ENCODE measurements at places on chromosomes 16 and 17. TPM values are rescaled to one million over a fixed set of nuclear protein-coding genes. Genes with fewer than 3 reads are reported as not detected.

- H3K4me1 ChIP-seq = no peaks in the 10 kb centered on the region
- no peak for DNase-seq
- no peak overlapping the region for H3K4me3 ChIP-seq
- no peak overlapping the region for H3K27ac ChIP-seq
- H3K27me3 ChIP-seq = peaks cover 13% of the 10 kb centered on the region
- no peaks in the 10 kb centered on the region for H3K36me3 ChIP-seq
Measured at GRCh38 chr16:80403894-80404293, 136.9 kb upstream of the DYNLRB2 start.

GRCh38 chr16:29662729-29663015 is 375 bp upstream of the SPN start:
- no peak for DNase-seq
- no peaks in the 10 kb centered on the region for H3K36me3 ChIP-seq
- H3K27ac ChIP-seq = no peak overlapping the region
- H3K4me3 ChIP-seq = no peak overlapping the region
- H3K27me3 ChIP-seq = no peaks in the 10 kb centered on the region

DNA sequence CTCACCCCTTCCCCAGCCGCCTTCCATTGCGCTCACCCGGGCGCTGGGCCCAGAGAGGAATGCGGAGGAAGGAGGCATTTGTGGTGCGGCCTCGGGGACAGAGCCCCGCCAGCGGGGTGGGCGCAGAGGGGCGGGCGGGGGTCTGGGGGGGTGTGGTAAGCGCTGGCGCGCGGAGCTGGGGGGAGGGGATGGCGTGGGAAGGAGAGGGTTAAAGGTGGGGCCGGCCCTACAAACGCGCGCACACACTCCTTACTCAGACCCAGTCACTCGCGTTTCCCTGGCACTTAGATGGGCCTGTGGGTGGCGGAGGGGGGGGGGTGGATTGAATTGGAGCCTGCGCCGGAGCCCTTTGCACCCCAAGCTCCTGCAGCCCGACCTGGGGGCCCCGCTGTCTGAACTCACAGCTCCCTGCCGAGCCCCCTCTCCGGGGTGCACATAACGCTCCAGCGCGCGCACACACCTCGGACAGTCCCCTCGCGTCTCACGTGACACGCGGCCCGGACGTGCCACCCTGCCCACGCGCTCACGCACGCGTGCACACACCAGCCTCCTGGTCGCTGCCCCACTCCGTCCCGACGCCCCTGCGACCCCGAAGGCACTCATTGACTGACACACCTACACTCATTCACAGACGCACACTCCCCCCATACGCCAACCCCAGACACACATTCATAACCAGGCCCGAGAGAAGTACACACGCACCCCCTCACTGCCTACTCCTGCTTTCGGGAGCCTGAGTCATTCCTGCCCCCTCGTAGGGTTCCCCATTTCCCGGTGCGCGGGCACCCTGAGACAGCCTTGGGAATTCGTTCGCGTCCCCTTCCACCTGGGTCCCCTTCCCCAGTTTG is 844 bp downstream of the TBKBP1 start:
- peak overlapping the region; percentile 66 for H3K4me3 ChIP-seq
- H3K27me3 ChIP-seq = no peaks in the 10 kb centered on the region
- H3K4me1 ChIP-seq = peaks cover 14% of the 10 kb centered on the region
- H3K36me3 ChIP-seq = no peaks in the 10 kb centered on the region
- no peak overlapping the region for H3K27ac ChIP-seq

GRCh38 chr16:65773301-65773874 is 593.1 kb upstream of the CDH5 start:
- H3K4me3 ChIP-seq = no peak overlapping the region
- no peak overlapping the region for H3K27ac ChIP-seq
- no peaks in the 10 kb centered on the region for H3K36me3 ChIP-seq
- 0 out of 2 replicates have a peak, but pooled peaks cover 8% of the 10 kb centered on the region for H3K27me3 ChIP-seq
- no peaks in the 10 kb centered on the region for H3K4me1 ChIP-seq
- DNase-seq = no peak

DNA sequence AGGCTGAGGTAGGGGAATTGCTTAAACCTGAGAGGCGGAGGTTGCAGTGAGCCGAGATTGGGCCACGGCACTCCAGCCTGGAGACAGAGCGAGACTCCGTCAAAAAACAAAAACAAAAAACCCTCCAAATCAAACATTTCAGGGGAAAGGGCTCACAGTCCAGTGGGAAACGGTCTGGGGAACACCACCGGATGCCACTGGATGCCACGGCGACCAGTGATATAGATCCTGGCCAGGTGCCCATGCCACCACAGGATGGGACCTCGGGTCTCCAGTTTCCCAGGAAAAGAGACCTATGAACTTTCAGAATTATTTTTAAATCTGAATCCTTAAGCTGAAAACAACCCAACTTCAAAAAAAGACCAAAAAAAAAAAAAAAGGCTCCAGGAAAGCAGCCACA is 12.3 kb downstream of the CEP131 start:
- no peak for DNase-seq
- H3K4me1 ChIP-seq = no peaks in the 10 kb centered on the region
- no peak overlapping the region for H3K4me3 ChIP-seq
- H3K27me3 ChIP-seq = no peaks in the 10 kb centered on the region
- no peak overlapping the region for H3K27ac ChIP-seq

DNA sequence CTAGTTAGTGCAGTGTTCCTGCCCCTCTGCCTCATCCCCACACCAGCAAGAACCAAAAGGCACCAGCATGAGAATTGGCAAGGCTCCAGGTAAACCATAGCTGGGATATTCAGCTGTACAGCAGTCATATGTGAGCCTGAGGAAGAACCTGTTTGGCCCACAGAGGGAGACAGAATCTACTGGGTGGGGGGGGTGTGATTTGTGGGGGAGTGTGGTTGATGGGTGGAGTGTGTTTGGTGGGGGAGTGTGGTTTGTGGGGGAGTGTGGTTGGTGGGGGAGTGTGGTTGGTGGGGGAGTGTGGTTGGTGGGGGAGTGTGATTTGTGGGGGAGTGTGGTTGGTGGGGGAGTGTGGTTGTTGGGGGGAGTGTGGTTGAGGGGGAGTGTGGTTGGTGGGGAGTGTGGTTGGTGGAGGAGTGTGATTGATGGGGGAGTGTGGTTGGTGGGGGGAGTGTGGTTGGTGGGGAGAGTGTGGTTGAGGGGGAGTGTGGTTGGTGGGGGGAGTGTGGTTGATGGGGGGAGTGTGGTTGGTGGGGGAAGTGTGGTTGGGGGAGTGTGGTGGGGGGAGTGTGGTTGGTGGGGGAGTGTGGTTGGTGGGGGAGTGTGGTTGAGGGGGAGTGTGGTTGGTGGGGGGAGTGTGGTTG is 19.5 kb downstream of the MINK1 start:
- no peak for DNase-seq
- no peaks in the 10 kb centered on the region for H3K36me3 ChIP-seq
- peaks cover 46% of the 10 kb centered on the region for H3K4me1 ChIP-seq
- no peaks in the 10 kb centered on the region for H3K27me3 ChIP-seq
- no peak overlapping the region for H3K4me3 ChIP-seq
- peak overlapping the region; percentile 6 for H3K27ac ChIP-seq

DNA sequence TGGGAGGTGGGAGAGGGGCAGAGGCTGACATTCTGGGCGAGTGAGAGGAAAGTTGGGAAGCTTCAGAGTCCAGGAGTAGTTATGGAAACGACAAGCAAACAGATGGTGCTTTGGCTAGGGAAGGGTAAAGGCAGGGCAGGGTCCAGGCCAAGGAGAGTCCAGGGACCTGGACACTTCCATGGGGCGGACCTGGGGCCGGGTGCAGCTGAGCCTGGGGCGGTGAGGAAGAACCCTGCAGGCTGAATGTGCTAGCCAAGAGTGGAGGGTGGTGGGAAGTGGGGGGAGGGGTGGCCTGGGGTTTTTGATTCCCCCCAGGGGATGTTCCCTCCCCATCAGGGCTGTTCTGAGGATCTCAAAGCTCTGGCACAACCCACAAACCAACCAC is 2.6 kb downstream of the PPP1R9B start:
- no peaks in the 10 kb centered on the region for H3K27me3 ChIP-seq
- peak overlapping the region; percentile 70 for H3K4me3 ChIP-seq
- peaks cover 16% of the 10 kb centered on the region for H3K36me3 ChIP-seq
- no peak overlapping the region for H3K27ac ChIP-seq

- H3K36me3 ChIP-seq = peaks cover 3% of the 10 kb centered on the region
- H3K4me1 ChIP-seq = no peaks in the 10 kb centered on the region
- DNase-seq = no peak
- no peak overlapping the region for H3K4me3 ChIP-seq
Measured at GRCh38 chr16:48546774-48547173, 63.2 kb downstream of the N4BP1 start.

DNA sequence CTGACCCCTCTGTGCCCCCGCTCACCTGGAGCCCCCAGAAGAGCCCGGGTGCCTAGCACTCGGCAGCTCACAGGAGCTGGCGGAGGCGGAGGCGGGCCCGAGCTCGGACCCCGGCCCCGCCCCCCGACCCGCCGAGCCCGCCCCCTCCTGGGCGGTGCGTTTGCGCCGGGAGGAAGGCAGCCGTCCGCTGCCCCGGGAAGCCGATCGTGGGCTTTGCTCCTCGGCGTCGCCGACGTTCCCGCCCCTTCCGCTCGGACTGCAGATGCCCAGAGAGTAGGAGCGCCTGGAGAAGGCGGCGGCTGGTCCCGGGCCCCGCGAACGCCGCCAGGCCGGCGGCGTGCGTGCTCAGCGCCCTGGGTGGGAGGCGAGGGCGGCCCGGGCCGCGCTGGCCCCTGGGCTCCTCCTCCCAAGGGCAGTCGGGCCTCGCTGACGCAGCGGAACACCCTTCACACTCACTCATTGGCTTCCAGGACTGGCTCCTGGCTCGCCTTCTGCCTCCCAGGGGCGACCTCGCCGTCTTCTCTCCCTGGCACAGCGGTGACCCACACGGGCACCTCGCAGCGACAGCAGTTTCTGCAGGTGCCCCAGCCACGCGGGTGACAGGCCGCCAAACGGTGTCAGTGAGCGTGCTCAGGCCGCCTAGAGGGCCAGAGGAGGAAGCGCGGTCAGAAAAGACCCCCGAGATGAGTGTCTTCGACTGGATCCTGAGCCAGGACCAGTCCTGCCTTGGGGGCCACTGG is at the start of gene PLSCR3:
Gene PLSCR3, minus strand, starts transcription at position 74 of the 740 bp plus-strand sequence. CDS start 415 bp downstream, outside the sequence.
- H3K4me1 ChIP-seq = 0 out of 2 replicates have a peak, but pooled peaks cover 5% of the 10 kb centered on the region
- peak; percentile 57 for DNase-seq
- no peaks in the 10 kb centered on the region for H3K27me3 ChIP-seq
- H3K27ac ChIP-seq = peak within 1 kb of the TSS; percentile 68

- H3K27me3 ChIP-seq = peaks cover 39% of the 10 kb centered on the region
- no peak for DNase-seq
- H3K4me3 ChIP-seq = no peak overlapping the region
- H3K27ac ChIP-seq = no peak overlapping the region
- H3K36me3 ChIP-seq = no peaks in the 10 kb centered on the region
Measured at GRCh38 chr17:35521150-35521549, 16.3 kb downstream of the SLFN12L start.

DNA sequence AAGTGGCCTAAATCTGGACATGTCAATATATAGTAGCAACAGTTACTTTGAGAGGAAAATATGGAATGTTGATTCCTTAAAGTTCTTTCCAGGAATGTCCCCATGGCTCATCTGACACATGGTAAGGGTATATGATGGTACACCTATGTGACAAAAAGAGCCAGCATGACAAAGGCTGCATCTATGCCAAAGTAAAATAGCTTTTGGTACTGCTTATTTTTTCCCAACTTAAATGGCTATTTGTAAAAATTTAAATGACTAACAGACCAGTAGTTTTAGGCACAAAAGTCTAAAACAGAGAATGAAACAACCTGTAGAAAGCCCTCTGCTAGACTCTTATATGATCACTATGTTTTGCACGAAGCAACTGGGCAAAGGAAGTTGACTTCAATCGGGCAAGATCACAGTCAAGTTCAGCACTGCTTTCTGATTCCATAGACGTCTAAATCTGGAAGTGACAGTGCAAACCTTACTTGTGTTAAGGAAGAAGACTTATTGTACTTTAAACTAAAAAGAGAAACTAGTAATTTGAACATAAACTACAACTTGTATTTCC is 135.1 kb downstream of the SKAP1 start:
- H3K36me3 ChIP-seq = no peaks in the 10 kb centered on the region
- peaks cover 29% of the 10 kb centered on the region for H3K4me1 ChIP-seq
- no peak for DNase-seq
- H3K27me3 ChIP-seq = no peaks in the 10 kb centered on the region

- no peak for DNase-seq
- H3K27ac ChIP-seq = no peak overlapping the region
- H3K4me3 ChIP-seq = no peak overlapping the region
- H3K36me3 ChIP-seq = no peaks in the 10 kb centered on the region
- no peaks in the 10 kb centered on the region for H3K4me1 ChIP-seq
Measured at GRCh38 chr17:38328620-38329019, 15.1 kb downstream of the GPR179 start.

- no peak overlapping the region for H3K27ac ChIP-seq
- no peaks in the 10 kb centered on the region for H3K36me3 ChIP-seq
- peaks cover 21% of the 10 kb centered on the region for H3K4me1 ChIP-seq
- DNase-seq = no peak
- H3K4me3 ChIP-seq = no peak overlapping the region
Measured at GRCh38 chr17:28038802-28039201, 3.7 kb upstream of the NLK start.

GRCh38 chr16:85431431-85432124 is 181.5 kb upstream of the GSE1 start:
- no peak overlapping the region for H3K4me3 ChIP-seq
- no peaks in the 10 kb centered on the region for H3K4me1 ChIP-seq
- no peak overlapping the region for H3K27ac ChIP-seq
- DNase-seq = no peak

DNA sequence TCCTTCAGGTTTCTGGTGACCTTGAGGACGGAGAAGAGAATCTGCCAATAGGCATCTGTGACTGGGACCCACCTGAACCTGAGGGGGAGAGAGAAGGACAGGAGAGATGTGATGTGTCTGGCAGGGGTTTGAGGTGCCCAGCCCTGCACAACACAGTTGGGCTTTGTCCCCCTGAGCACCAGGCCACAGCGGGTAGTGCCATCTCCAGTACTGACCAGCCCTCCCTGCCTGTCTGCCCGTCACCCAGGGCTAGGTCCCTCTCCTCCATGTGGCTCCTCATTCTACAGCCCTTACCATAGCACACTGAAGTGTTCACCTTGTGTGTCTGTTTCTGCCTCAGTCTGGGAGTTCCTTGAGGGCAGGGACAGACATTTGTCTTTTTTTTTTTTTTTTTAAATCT is 30.8 kb downstream of the NLRP1 start:
- H3K36me3 ChIP-seq = no peaks in the 10 kb centered on the region
- no peaks in the 10 kb centered on the region for H3K27me3 ChIP-seq
- H3K4me1 ChIP-seq = no peaks in the 10 kb centered on the region
- no peak overlapping the region for H3K27ac ChIP-seq
- H3K4me3 ChIP-seq = no peak overlapping the region

GRCh38 chr17:47776330-47777197 is 43.5 kb downstream of the TBX21 start:
- no peaks in the 10 kb centered on the region for H3K4me1 ChIP-seq
- H3K36me3 ChIP-seq = no peaks in the 10 kb centered on the region
- H3K27ac ChIP-seq = no peak overlapping the region
- peak; percentile 30 for DNase-seq

The IGF2BP1 gene
- 56.5 TPM for total RNA-seq

The LPO gene
- total RNA-seq = not detected

The YPEL3 gene
- total RNA-seq = 129 TPM

The SOST gene
- not detected for total RNA-seq

The ADAP2 gene
- total RNA-seq = 0.76 TPM

The ITGAL gene
- 0.50 TPM for total RNA-seq

The RAB26 gene
- total RNA-seq = 29.5 TPM

The ABCC11 gene
- 0.83 TPM for total RNA-seq

The NFE2L1 gene
- total RNA-seq = 85.5 TPM

The KRT31 gene
- total RNA-seq = not detected
